ENCODE measurements at places on chromosomes 1 and 21.

DNA sequence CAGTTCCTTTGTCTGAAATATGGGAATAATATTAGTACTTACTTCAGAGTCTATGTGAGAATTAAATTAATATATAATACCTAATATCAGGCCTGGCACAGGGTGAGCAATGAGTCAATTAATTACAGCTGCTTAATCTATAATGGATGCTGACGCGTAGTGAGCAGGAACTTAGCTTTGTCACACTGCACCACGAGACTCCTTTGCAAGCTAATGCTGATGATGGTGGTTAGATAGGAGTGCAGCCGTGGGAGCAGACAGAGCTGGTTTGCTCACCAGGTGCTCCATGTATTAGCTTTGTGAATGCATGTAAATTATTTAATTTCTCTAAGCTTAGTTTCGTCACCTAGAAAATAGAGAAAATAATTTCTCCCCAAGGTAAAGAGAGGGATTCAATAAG, 35.1 kb downstream of the KCNJ15 start:
- no peak for DNase-seq

DNA sequence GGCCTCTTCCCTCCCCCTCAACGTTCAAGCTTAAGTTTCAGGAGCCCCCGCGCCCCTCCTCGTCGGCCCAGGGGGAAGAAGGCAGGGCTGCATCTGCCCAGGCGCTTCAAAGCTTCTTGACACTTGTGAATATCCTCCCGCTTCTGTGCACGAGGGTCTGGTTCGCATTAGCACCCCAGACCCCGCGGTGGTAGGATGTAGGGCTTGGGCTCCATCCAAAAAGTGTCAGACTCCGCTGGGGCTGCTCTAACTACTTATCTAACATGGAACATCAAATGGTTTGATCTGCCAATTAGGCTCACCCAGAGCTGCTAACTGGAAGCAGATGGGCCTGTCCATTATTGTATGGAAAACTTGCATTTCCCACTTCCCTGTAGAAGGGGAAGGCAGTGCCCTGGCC, 28.9 kb downstream of the TAS1R2 start:
- no peak for DNase-seq

DNA sequence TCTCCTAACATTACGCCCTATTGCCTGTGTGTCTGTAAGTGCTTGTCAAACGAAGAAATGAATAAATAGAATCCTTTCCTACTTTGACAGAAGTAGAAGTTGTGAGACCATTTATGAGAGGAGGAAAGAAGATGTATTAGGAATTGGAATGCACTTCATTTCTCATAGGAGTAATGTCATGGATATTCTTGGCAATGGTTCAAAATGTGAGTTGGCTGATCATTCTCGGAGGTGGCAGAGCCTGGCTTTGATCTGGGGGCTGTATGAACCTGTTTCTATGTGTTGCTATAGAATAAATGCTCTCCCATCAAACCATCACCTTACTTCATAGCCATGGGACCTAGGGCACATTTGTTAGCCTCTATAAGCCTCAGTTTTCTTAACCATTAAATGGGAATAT, 10.1 kb upstream of the SERBP1 start:
- no peak for DNase-seq

DNA sequence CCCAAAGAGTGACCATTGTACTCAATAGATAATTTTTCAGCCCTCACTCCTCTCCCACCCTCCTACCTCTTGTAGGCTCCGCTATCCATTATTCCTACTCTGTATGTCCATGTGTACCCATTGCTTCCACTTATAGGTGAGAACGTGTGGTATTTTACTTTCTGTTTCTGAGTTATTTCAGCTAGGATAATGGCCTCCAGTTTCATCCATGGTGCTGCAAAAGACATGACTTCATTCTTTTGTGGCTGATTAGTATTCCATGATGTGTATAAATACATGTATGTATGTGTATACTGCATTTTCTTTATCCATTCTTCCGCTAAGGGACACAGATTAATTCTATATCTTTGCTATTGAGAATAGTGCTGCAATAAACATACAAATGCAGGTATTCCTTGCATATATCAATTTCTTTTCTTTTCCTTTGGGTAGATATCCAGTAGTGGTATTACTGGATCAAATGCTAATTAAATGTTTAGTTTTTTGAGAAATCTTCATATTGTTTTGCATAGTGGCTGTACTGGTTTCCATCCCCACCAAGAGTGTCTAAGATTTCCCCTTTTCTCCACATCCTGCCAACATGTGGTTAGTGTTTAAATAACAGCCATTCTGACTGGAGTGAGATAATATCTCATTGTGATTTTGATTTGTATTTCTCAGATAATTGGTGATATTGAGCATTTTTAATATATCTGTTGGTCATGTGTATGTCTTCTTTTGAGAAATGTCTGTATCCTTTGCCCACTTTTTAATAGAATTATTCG, 4.9 kb downstream of the LY9 start:
- no peak for DNase-seq

DNA sequence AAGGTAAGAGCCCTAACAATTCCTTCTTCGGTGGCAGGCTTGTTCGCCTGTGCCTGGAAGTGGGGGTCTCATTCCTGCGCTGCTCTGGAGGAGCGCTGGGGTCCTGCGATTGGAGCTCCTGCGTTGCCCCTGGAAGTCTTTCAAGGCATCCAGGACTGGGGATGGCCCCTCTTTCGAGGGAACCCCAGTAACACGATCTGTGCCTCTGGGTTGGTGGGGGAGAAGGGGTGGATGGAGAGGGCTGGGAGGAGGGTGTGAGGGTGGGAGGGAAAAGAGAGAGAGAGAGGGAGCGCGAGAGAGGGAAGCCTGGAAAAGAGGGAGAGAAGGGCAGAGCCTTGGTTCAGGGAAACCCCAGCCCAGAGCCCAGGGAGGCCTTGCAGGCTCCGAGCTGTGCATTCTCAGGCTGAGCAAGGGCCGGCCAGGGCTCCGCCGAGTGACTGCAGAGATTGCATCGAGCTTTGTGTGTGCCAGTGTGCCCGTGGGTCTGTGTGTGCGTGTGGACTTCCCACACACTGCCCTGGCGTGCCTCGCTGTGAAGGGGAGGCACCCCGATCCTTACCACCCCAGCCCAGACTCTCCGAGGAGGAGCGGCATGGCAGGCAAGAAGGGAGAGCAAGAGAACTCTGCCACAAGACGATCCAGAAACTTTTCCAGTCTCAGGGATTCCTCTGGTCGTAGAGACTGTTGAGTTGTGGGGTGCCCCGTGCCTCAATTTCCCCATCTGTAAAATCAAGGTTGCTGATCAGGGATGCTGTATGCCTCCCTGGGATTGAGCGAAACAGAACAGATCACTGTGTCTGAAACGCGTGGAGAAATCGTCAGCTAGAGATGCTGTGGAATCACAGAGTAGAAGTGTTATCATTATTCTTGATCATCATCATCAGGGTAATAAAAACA, 619 bp downstream of the BCL9 start:
- DNase-seq = peak; percentile 4

DNA sequence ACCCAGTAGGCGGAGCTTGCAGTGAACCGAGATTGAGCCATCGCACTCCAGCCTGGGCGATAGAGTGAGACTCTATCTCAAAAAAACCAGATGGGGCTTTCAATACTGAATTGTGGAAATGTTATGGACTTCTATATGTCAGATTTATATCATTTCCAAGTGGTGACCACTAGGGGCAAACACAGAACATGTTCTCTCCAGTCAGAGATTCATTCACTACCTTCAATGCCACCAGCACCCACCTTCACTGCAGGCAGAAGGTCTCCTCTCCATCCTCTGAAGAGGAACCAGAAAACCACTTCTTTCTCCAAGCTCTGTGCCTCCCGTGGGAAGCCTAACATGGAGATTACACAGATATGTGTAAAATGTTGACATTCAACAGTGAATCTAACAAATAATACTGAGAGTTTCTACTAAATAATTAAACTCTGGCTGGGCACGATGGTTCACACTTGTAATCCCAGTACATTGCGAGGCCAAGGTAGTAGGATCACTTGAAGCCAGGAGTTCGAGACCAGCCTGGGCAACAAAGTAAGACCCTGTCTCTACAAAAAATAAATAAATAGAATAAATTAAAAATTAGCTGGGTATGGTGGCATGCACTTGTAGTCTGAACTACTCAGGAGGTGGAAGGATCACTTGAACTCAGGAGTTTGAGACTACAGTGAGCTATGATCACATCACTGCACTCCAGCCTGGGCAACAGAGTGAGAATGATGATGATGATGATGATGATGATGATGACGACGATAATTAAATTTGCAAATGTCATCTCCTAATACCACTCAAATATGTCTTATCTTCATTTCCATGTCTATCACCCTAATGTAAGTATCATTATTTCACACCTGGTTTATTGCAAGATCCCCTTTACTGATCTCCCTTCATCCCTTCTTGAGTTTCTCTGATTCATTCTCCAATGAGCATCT, 151.1 kb downstream of the ZNF281 start:
- DNase-seq = no peak

DNA sequence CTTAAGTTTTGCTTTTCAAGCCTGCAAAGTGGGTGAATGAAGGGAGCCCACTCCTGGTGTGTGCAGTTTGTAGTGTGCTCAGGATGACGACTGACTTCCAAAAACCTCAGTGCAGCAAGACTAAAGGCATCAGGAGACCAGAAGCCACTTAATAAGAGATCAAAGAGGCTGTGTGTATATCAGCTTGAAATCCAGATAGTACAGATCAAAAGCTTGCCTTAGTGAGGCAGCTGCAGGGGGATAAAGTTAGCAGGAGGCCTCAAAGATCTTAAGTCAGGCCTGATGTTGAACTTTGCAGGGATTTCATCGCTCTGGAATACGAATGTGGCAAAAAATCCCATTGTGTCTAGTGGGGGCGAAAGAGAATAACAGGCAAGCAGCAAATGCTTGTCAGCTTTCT, 99.8 kb downstream of the PATJ start:
- DNase-seq = no peak

GRCh38 chr1:33454646-33455282, 17.7 kb upstream of the ZSCAN20 start:
- no peak for DNase-seq

DNA sequence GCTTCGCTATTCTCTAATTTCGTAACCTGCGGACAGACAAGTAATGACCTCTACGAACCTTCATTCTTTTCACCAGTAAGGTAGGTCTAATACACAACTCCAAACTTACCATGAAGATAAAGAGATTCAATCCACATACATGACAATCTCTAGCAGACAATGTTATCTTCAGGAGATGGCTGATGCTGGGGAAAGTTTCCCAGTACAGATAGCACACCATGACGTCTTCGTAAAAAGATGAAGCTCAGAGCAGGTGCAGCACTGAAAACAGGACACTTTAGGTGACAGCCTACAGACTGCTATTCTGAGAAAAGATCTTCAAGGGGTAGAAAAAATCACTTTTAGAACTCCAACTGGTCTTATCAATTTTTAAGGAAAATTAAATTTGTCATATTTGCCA, 41.3 kb downstream of the ZNF281 start:
- DNase-seq = no peak

DNA sequence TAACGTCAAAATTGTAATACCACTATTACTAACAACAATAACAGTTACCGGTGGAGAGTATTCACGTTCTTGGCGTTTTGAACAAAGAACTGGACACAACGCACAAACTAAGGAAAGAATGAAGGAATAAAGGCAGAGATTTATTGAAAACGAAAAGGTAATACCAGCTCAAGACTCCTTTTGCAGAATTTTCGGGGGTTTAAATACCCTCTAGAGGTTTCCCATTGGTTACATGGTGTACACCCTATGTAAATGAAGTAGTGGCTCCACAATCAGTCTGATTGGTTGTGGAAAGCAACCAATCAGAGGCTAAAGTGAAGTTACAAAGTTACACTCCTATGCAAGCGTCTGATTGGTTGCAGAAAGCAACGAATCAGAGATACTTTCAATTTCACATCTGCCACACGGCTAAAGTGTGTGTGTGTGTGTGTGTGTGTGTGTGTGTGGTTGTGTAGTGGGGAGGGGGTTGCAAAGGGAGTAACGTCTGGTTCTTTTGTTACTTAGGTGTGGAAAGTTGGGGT, 1.1 kb upstream of the GTF2B start:
- DNase-seq = no peak

DNA sequence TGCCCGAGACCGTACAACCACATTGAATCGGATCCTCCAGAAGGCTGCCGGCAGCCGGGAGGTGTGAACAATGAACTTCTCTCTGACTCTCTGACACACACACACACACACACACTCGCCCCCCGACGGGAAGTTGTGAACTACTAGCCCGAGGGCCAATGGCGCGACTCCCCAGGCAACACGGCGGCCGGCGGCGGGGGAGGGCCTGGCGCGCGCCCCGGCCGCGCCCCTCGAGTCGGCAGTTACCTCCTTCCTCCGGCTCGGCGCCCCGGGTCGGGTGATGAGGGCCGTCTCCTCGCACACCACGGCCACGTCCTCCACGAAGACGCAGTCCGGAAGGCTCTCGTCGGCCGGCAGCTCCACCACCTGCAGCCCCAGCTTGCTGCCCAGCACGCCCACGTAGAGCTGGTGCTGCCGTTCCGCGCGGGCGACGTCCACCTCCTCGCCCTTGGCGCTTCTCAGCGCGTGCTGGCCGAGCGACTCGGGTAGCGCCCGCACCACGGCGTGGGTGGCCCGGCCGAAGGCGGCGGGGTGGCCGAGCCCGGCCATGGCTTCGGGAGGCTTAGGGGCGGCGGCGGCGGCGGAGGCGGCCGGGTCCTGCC, 361 bp downstream of the DDAH1 start:
- DNase-seq = peak; percentile 9

DNA sequence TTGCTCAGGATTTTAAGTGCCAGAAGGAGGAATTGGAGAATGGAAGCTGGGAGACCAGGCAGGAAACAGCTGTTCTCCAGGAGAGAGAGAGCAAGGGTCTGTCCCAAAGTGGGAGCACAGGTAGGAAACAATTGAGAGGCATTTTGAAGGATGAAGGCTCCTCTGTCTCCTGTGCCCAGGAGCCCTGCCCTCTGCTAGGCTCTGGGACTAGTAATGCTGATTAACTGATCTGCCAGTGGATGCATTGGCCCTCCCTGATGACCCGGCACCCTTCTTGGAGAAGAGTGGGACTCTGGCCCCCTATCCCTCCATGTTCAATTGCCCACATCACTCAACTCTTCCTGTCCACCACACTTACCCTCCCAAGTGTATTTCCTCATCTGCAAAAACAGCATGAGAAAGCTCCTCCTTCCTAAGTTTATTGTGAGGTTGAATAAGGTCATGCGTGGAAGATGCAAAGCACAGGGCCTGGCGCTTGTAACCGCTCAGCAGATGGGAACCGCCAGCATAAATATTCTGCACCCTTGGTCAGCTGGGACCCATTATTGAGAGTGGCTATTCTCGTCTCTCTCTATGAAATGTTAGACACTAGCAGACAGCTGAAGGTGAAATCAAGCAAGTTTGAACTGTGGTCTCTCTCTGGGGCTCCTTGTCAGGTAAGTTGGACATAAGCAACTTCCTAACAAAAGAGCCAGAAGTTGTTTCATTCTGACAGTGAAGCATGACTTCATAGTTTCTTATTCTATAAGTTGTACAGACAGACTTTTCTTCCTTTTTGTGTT, 63.0 kb upstream of the ANGPTL1 start:
- DNase-seq = no peak

DNA sequence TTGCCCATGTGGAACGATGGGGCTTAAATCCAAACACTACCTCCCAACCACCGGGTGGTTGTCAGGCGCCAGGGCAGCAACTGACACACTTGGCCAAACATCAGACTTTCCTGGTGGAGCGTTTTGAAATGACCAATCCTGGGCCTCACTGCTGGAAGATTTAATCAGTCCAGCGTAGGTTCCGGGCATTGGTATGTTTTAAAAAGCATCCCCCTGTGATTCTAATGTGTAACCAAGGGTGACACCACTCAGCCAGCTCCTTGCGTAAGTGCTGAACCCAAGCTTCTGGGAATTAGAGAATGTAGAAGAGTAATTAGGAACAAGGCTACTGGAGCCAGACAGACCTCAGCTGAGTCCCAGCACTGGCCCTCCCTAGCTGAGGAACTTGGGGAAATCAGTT, 44.8 kb upstream of the KAZN start:
- no peak for DNase-seq

GRCh38 chr1:172670791-172671190, 11.9 kb downstream of the FASLG start:
- no peak for DNase-seq
